ENCODE measurements at places on chromosomes 13 and 19. TPM values are rescaled to one million over a fixed set of nuclear protein-coding genes. Genes with fewer than 3 reads are reported as not detected.

- DNase-seq: no peak
- H3K27ac ChIP-seq: no peak overlapping the region
- H3K27me3 ChIP-seq: peaks cover 2% of the 10 kb centered on the region
- no peaks in the 10 kb centered on the region for H3K36me3 ChIP-seq
- no peaks in the 10 kb centered on the region for H3K4me1 ChIP-seq
Measured at GRCh38 chr19:51168564-51169282, 26.6 kb downstream of the SIGLEC7 start.

ZNF559 gene
- 28.0 TPM for total RNA-seq

PGLYRP1 gene
- not detected for total RNA-seq

DNA sequence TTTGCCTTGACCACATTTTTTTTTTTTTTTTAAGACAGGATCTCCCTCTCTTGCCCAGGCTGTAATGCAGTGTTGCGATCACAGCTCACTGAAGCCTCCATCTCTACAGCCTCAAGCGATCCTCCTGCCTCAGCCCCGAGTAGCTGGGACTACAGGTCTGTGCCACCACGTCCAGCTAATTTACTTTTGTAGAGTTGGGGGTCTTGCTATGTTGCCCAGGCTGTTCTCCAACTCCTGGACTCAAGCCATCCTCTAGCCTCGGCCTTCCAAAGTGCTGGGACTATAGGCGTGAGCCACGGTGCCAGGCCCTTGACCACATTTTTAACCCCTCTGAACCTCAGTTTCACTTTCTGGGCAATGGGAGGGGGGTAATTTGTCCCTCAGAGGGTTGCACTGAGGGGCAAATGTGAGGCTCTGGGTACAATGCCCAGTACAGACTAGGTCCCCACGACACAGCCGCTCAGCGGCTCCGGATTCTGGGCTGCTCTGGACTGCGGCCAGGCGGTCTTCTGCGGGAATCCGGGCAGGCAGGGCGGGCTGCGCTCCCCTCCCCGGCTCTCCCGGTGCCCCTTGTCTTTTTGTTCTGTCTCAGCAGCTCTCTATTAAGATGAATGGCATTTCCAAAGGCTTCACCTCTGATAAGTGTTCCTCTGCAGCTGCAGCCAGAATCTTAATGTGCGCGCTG lies 3.8 kb upstream of the ALOX5AP start:
- peaks cover 2% of the 10 kb centered on the region for H3K27me3 ChIP-seq
- no peak for DNase-seq
- no peak overlapping the region for H3K27ac ChIP-seq
- no peaks in the 10 kb centered on the region for H3K36me3 ChIP-seq
- H3K4me1 ChIP-seq: peaks cover 7% of the 10 kb centered on the region

DNA sequence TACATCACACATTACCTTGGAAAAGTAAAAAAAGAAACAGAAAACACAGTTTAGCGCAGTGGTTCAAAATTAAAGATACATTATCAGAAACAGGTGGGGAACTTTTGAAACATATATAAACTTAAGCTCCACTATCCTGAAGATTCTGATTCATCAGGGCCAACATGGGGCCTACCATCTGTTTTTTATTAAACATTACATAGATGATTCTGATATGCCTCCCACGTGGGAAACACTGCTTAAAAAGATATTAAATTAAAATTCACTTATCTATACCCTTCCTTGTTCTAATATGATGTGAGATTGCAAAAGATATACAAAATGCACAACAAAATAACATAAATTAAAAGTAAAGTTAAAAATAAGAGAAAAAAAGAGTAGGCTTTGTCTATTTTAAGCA lies 125.0 kb downstream of the VWA8 start:
- H3K36me3 ChIP-seq: peaks cover 21% of the 10 kb centered on the region
- no peaks in the 10 kb centered on the region for H3K27me3 ChIP-seq
- peaks cover 18% of the 10 kb centered on the region for H3K4me1 ChIP-seq
- H3K4me3 ChIP-seq: no peak overlapping the region

GAMT gene
- total RNA-seq: 31.2 TPM

ZNF132 gene
- 1.2 TPM for total RNA-seq

GRCh38 chr19:6952956-6953355 lies 65.6 kb downstream of the ADGRE1 start:
- H3K27me3 ChIP-seq: no peaks in the 10 kb centered on the region
- DNase-seq: no peak
- H3K4me3 ChIP-seq: no peak overlapping the region
- H3K36me3 ChIP-seq: no peaks in the 10 kb centered on the region
- no peak overlapping the region for H3K27ac ChIP-seq
